ENCODE measurements at places on chromosomes 5 and 9.

GRCh38 chr5:32462618-32463017 lies 18.1 kb upstream of the ZFR start:
- DNase-seq: peak; percentile 70

- DNase-seq: no peak
Measured at GRCh38 chr5:141437221-141437620, 6.9 kb downstream of the PCDHGA12 start.

DNA sequence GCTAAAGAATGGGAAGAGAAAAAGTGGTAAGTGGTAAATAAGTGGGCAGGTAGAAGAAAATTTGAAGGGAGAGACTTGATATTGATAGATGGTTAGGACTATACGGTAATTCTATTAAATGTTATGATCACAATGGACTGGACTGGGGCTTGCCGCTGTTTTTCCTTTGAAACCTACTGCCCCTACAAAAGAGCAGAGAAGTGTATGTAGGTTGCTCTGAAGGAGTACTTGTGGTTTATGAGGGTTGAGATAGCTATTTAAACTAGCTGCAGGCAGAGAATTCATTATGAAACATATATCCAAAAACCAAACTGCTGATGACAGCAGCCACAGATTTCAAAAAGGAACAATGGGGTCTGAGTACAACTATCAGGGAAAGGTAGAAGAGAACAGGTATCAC lies 16.8 kb upstream of the HK3 start:
- no peak for DNase-seq

DNA sequence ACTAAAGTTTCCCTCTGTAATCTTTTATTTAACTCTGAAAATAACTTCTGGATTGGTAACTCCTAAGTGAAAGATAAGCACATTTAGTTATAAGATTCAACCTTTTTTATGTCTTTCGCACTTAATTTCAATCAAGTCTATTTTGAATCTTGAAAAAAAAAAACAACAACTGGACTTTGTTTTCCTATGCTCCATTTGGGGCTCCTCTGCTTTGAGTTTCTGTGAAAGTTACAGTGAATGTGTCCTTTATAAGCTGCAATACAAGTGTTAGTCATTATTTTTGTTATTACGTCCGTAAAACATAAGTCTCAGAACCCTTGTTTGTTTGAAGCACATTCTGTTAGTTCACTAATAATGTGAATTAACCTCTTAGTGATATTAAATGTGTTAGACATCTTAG lies 276.8 kb downstream of the ADAMTS6 start:
- peak; percentile 46 for DNase-seq

GRCh38 chr5:112977440-112977861 lies 853 bp downstream of the DCP2 start:
- DNase-seq: no peak

DNA sequence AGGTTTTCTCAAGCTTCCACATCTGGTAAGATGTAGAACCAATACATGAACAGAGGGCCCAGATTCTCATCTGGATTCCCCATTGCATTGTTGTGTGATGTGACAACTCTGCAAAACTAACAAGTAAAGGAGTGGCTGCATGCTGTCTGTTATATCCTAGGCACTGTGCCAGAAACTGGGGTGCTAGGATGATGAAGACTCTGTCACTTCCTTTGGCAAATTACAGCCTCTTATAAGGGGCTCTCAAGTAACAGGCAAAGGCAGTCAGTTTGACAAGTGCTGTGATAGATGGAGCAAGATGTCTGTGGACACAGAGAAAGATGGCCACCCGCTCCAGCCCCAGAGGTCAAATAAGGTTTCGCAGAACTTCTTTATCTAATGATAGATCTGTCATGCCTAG lies 115.7 kb downstream of the PAPPA start:
- DNase-seq: no peak

GRCh38 chr9:109689701-109690100 lies 90.3 kb upstream of the PALM2AKAP2 start:
- DNase-seq: no peak

- no peak for DNase-seq
Measured at GRCh38 chr5:179120421-179120861, 60.3 kb downstream of the ZNF354C start.

- no peak for DNase-seq
Measured at GRCh38 chr9:81076131-81076530, 613.2 kb downstream of the TLE1 start.

- DNase-seq: no peak
Measured at GRCh38 chr9:120774719-120775118, 18.5 kb downstream of the FBXW2 start.

- no peak for DNase-seq
Measured at GRCh38 chr9:96044401-96044800, 168.9 kb downstream of the ERCC6L2 start.

- no peak for DNase-seq
Measured at GRCh38 chr9:132487351-132487791, 77.4 kb downstream of the CFAP77 start.

GRCh38 chr5:133905424-133905823 lies 63.0 kb downstream of the C5orf15 start:
- no peak for DNase-seq

DNA sequence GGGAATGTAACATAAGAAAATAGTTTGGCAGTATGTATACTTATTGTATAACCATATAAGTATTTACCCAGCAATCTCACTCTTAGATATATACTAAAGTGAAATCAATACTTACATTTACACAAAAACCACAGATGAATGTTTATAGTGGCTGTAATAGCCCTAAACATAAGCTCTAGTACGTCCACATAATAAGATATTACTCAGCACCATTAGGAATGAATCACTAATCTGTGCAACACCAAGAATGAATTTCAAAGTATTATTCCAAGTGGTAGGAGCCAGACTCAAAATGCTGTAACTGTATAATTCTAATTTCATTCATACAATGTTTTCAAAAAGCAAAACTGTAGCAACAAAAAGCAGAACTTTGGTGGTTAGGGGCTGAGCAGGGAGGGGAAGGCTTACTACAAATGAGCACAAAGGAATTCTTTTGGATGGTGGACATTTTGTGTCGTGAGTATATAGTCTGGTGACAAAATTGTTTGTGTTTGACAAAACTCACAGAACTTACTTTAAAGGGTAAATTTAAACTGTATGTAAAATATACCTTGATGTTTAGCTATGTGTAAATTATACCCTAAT lies 11.9 kb upstream of the C5orf46 start:
- peak; percentile 25 for DNase-seq

- DNase-seq: no peak
Measured at GRCh38 chr9:98182889-98183599, 9.4 kb downstream of the CORO2A start.

DNA sequence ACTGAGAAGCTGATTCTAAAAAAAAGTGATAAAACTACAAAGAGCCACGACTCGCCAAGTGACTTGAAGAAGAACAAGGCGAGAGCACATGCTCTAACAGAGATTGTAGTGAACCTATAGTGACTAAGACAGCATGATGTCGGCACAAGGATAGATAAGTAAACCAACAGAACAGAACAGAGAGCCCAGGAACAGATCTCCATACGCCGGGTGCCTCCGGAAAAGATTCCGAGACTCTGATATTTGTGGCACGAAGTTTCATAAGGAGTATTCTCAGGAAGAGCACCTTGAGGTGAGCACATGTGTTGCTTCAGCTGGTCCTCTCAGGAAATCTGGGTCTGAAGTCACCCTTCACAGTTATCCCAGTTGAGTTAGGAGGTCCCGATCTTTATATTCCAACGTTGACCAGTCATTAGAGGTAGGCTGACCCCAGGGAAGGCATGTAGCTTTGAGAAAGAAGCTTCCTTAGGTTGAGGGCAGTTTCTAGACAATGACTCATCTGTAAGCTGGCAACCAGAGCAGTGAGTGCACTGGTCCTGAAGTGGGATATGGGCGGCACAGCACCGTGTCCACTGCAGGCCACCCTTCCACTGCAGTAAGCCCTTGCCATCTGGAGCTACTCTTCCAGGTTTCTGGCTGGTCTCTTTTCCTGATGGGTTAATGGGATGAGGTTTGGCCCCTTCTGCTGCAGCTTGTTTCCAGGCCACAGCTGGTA lies 13.6 kb upstream of the CLK4 start:
- DNase-seq: no peak

DNA sequence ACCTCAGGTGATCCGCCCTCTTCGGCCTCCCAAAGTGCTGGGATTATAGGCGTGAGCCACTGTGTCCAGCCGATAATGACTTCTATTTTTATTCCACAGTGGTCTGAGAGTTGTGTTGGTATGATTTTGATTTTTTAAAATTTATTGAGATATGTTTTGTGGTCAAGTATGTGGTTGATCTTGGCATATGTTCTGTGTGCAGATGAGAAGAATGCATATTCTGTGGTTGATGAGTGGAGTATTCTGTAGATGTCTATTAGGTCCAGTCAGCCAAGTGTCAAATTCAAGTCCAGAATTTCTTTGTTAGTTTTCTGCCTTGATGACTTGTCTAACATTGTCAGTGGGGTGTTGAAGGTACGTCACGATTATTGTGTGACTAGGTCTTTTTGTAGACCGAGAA lies 338.2 kb upstream of the TARS1 start:
- peak; percentile 36 for DNase-seq

- peak; percentile 8 for DNase-seq
Measured at GRCh38 chr9:80467632-80468031, 895.9 kb downstream of the TLE4 start.

DNA sequence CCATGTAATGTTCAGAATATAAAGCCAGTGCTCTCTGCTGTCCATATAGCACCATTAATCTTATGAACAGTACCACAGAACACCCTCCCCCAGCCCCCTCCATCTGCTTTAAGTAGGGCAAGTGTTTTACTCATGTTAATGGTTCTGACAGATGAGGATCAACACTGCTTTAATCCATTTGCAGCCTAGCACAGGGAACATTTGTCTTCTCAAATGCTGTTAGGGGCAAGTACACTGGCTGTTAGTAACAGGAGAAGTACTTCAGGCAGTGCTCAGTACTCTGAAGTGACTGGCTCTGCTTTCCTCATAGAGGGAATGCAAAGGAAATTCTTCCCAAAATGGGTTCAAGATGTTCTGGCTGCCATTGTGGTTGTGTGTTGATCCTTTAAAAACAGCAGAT lies 202.6 kb downstream of the DCP2 start:
- DNase-seq: no peak

DNA sequence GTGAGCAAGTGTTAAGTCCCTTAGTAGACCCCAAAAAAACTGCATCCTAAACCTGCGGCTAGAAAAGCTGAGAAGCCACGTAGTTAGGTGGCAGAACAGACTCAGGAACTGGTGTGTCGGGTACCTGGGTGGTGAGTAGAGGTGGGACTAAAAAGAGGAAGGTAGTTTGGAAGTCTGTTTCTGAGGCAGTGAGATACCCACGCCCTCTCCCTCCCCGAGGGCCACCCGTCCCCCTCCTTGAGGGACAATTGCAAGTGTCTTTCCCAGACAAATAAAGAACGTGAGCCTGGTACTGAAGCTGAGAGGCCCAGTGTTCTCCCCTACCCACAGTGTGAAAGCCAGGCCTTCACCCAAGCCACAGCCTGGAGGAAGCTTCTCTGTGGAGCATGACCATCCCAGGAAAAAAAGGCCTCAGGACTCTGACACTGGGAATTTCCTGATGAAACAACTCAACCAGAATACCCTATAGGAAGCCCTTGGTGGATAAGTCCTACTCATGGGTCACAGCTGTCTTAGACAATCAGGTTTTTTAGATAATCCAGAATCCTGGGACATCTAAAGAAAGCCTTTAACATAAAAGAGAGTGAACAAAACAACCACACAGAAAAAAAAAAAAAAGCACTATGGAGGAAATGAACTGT lies 7.0 kb upstream of the CD74 start:
- no peak for DNase-seq

DNA sequence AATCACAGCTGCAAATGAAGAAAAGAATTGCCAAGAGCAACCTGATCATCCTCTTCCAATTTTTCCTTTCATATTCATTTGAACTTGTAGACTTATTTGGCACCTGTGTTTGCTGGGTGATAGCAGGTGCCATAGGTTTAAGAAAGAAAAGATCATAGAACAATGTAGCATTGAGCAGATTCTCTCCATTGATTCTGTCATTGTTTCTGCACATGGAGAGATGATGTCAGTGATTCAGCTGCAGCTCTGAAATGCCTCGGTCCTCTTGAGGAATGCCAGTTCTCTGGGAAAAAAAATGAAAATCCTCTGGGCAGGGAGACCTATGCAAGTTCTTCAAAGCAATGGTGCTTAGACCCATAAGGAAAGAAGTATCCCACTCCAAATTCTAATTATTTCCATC lies 418.1 kb upstream of the KLF4 start:
- DNase-seq: peak; percentile 8

GRCh38 chr5:44568519-44568918 lies 179.3 kb upstream of the FGF10 start:
- DNase-seq: peak; percentile 30

DNA sequence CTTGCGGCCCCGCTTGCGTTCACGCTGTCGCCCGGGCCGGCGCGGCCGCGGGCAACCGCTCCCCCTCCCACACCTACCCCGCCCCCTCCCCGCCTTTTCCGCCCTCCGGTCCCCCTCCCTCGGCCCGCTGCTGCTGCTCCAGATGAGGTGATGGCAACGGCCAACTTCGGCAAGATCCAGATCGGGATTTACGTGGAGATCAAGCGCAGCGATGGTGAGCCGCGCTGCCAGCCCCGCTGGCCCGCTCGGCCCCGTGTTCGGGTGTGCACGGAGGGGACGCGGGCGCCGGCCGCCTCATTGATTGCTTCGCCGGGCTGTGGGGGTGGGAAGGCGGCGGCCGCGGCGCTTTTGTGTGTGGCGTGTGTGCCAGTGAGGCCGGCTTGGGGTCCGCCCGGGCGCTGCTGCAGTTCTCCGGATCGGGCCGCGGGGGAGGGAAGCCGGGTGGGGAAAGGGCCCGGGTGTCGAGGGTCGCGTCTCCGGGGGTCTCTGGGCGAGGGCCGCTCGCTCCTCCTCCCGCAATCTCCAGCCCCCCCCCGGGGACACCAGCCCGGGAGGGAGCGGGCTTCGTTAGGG lies 403 bp downstream of the KIF2A start:
- no peak for DNase-seq

DNA sequence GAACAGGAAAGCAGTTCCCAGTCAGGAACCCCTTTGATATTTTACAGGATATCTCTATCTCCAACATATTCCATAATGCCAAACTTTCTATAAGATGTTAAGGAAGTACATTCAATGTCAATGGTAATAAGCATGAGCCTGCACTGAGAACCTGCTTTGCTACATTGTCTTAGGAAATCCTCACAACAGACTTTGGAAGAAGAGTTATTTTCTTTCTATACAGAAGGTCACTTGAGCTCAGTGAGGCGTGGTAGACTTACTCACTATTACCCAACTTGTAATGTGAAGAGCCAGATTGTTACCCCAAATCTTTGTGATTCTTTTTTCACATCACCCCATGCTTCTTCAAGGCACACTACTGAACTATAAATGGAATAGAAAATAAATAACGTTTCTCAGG lies 435.9 kb downstream of the DNAH5 start:
- DNase-seq: no peak

DNA sequence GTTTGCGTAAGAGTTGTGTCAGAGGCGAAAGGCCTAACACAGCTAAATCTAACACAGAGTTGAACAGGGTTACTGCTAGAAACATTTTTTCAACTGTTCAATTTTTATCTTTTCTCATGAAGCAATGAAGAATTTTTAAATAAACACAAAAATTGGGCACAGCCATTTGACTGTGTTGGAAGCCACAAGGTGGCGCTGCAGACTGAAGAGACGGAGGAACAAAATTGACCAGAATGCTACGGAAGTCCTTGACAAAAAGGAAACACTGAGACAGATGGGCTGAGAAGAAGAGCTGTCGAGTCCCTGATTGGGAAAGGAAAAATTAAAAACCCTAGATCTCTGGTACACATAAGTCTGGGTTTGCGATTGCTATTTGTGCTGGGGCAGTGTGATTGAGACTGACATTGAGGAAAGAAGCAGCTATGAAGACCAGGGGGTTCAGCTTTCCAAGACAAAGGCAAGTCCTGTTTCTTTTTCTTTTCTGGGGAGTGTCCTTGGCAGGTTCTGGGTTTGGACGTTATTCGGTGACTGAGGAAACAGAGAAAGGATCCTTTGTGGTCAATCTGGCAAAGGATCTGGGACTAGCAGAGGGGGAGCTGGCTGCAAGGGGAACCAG lies at the start of gene PCDHB9:
TSS of gene PCDHB9 (plus strand) at position 265 of the 616 bp plus-strand sequence. CDS start at position 423, 158 bp downstream.
- DNase-seq: peak; percentile 16
